Naive thymus-derived CD8-positive, alpha-beta T cell (primary cell): ENCODE measurements at places on chromosomes 4 and X.

DNA sequence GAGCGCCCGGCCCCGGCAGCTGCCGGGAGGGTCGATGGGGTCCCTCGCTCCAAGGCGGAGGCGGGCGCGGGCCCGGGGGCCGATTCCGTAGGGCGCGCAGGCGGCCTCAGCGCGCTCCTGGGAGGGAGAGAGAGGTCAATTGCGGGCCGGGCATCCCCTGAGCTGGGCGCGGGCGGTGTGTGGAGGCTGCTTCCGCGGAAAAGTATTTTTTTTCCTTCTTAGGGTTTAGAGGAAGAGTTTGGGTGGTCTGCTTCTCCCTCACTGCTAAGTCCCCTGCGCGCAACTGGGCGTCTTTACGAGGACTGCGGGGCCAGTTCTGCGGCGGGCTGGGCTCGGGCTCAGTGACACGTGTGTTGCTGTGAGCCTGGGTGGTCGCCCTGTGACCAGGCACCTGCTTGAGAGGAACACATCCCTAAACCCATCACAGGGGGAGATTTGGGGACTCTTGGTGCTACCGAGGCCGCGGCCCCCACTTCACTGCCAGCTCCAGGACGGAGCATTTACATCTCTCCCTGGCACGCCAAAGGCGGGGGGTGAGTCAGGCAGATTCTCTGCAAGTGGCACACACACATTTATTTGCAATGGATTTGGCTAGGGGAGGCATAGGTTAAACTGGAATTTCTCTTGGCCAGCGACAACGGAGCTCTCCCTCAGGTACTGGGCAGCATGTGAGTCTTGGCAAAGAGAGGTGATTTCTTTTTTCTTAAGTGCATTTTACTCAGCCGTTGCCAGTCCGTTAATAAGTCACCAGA is 151.2 kb upstream of the SLC4A4 start:
- peaks cover 28% of the 10 kb centered on the region for H3K4me1 ChIP-seq
- peak overlapping the region; percentile 54 for H3K27ac ChIP-seq
- H3K27me3 ChIP-seq, result peaks cover 63% of the 10 kb centered on the region
- DNase-seq, result peak; percentile 32
- H3K4me3 ChIP-seq, result peak overlapping the region; percentile 77

DNA sequence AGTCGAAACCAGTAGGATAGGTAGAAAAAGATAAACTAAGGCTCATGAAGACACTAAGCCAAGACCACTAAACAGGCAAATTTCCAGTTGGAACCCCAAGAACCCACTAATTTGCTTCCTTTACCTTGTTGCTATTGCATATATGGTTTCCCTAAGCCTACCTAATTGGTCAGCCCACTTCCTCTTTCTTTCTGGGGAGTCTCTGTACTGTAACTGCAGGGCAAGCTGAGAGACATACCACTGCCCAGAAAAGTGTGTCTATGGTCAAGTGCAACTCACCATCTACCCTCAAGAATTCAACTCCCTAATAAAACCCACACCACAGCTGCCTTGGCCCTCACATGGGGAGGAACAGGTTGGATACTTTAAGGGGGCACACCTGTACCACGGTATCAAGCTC is 28.6 kb downstream of the IDS start:
- H3K27ac ChIP-seq, result no peak overlapping the region
- H3K4me3 ChIP-seq, result no peak overlapping the region
- H3K36me3 ChIP-seq, result no peaks in the 10 kb centered on the region
- H3K27me3 ChIP-seq, result no peaks in the 10 kb centered on the region
- no peaks in the 10 kb centered on the region for H3K4me1 ChIP-seq

DNA sequence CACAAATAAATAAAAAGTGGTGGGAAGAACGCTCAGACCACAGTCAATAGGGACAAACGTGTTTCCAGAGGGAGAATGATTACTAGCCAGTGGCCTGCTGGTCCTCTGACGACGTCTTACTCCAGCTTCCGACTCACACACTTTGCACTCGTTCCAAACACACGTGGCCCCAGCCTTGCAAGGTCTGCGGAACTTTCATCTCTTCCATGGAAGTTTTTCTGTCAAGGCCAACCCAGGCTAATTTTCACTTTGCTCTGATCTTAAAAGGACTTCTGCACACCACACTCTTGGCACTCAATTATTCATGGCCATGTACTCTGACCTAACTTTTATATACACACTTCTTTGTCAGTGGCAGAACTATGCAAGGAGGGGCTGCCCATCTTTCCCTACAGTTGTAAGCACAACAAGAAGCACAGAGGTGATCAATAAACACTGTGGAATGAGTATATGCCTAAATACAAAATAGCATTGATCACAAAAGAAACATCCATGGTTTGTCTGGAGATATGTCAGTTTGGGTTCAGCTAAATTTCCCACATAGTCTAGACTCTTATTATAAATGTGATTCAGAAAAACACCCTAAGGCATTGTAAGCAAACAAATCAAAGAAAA is 69.4 kb downstream of the STX18 start:
- peaks cover 41% of the 10 kb centered on the region for H3K36me3 ChIP-seq
- no peak for DNase-seq
- no peaks in the 10 kb centered on the region for H3K27me3 ChIP-seq
- peaks cover 10% of the 10 kb centered on the region for H3K4me1 ChIP-seq

DNA sequence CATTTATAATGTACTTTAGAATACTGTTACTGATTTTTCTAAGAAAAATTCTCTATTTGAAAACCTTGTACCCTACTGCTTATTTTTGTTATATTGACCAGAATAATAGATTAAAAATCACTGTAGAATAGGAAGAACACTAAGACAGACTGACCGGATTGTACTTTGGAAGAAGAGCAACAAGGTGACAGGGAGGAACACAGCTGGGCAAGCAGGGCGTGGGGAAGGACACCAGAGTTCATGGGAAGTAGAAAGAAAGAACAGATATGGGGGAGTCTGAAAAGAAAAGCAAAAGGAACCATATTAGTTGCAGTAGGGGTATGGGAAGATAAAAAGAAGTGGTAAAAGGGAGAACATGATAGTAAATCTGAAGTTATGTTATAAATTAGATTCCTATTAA is 38.6 kb downstream of the TXK start:
- H3K4me1 ChIP-seq, result peaks cover 8% of the 10 kb centered on the region
- H3K36me3 ChIP-seq, result no peaks in the 10 kb centered on the region
- H3K27ac ChIP-seq, result peak overlapping the region; percentile 56
- H3K27me3 ChIP-seq, result no peaks in the 10 kb centered on the region
- no peak for DNase-seq

DNA sequence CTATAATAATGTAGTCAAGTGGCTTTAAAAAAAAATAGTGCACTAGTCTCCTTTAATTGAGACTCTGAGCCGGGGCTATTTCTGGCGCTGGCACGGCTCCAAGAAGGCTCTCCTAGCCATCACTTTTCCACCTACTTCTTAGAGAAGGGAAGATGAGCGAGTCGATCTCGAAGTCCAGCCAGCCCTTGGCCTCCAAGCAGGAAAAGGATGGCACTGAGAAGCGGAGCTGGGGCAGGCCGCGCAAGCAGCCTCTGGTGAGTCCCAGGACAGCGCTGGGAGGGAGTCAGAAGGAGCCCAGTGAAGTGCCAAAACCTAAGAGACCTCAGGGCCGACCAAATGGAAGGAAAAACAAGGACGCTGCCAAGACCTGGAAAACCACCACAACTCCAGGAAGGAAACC is 531.9 kb downstream of the MAGEB5 start:
- H3K4me3 ChIP-seq, result no peak overlapping the region
- no peak for DNase-seq
- H3K27ac ChIP-seq, result no peak overlapping the region
- H3K27me3 ChIP-seq, result no peaks in the 10 kb centered on the region

DNA sequence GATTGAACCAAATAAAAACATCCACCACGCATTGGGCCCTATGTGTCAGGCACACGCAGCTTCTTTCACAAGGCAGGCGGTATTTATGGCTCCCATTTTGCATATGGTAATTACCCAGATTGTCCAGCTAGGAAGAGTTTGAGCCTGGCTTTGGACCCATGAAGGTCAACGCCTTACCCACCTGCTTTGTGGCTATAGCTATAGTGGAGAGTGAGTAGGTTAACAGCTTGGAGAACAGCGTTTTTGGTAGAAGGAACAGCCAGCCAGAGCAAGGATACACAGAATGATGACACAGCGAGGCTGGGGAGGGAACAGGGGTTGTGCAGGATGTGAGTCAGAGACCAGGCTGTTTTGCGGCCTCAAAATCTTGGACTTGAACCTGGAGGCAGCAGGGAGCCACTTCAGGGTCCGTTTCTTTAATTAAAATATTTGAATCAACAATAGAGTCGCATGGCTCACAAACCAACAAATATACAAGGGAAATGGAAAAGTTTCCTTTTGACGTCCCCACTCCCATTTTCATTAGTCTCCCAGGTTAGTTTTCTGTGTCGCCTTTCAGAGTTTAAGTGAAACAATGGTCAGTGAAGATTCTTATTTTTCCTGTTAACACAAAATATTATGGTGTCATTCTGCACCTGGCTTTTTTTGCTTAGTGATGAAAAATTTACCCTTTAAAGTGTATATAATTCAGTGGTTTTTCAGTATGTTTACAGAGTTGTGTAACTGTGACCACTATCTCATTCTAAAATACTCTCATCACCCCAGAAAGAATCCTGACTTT is 118.2 kb upstream of the STX18 start:
- H3K36me3 ChIP-seq, result peaks cover 7% of the 10 kb centered on the region
- no peak for DNase-seq
- no peaks in the 10 kb centered on the region for H3K4me1 ChIP-seq

GRCh38 chr4:168647646-168648375 is 151.0 kb downstream of the PALLD start:
- H3K4me1 ChIP-seq, result peaks cover 2% of the 10 kb centered on the region
- H3K36me3 ChIP-seq, result no peaks in the 10 kb centered on the region
- no peak for DNase-seq

GRCh38 chrX:14964500-14964899 is 91.3 kb downstream of the MOSPD2 start:
- DNase-seq, result no peak
- H3K4me3 ChIP-seq, result no peak overlapping the region
- H3K36me3 ChIP-seq, result no peaks in the 10 kb centered on the region
- H3K27me3 ChIP-seq, result peaks cover 2% of the 10 kb centered on the region
- no peak overlapping the region for H3K27ac ChIP-seq
- H3K4me1 ChIP-seq, result no peaks in the 10 kb centered on the region

DNA sequence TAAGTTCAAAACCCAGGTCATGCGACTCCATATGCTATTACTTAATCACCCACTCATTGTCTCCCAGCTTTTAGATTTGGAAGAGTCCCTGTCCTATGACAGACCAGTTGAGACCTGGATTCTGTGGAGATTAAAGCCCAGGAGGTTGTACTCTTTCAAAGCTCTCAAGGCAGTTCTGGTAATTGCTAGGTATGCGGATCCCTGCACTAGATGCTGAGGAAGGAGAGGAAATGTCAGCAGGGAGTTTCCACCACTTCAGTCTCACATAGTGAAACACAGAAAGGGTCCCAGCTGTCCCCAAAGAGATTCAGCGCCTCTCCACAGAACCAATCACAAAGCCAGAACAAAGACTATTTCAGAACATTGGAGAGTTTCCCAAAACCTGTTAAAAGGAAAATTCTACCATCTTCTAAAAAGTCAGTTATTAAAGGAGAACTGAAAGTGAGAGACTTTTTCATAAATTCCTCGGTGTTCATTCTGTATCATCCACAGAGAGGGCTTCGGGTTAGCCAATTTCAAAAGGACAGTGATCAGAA is 53.4 kb downstream of the IRF2 start:
- no peaks in the 10 kb centered on the region for H3K27me3 ChIP-seq
- peaks cover 56% of the 10 kb centered on the region for H3K4me1 ChIP-seq
- H3K27ac ChIP-seq, result peak overlapping the region; percentile 87

- H3K27ac ChIP-seq, result no peak overlapping the region
- peaks cover 3% of the 10 kb centered on the region for H3K27me3 ChIP-seq
- no peaks in the 10 kb centered on the region for H3K4me1 ChIP-seq
- no peaks in the 10 kb centered on the region for H3K36me3 ChIP-seq
- H3K4me3 ChIP-seq, result no peak overlapping the region
Observed at GRCh38 chrX:106692425-106693065, 34.0 kb upstream of the RNF128 start.

DNA sequence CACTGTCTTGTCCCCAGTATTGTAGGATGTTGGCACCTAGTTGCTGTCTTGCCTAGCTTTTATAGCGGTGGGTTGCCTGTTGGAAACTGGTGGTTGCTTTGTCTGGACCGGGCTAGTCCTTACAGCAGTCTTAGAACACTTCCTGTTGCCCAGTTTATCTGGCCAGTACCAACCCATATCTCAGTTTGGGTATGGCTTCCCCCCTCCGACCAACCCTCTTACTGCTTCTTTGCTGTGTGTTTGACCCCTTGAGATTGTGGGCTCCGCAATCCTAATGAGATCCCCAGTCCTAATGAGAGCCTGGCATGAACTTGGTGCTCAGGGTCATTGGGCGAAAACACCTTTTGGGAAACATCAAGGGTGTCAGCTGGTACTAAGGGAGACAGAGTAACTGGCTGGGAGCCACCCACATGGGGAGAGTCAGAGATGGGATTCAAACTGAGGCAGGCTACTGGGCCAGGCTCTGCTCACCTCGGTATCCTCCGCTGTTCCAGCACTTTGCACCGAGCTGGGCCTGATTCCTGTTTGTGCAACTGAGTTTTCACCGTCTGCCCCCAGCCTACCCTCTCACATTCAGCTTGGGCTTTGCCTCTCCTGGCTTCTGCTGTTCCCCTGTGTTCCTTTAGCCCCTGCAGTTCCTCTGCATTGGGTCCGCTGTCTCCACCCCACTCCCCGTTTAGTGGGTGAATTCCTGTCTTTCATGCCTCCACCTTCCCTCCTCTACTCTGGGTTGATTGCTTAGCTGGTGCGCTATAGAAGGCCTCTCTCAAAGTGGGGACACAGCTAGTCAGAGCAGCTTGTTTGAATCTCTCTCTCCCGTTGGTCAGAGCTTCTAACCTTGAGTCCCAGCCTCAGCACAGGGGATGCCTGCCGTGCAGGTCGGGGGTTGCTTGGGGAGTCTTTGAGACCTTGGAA is 1.6 kb downstream of the TBC1D14 start:
- DNase-seq, result no peak
- no peaks in the 10 kb centered on the region for H3K27me3 ChIP-seq
- H3K4me3 ChIP-seq, result peak overlapping the region; percentile 86
- peak overlapping the region; percentile 92 for H3K27ac ChIP-seq
- H3K36me3 ChIP-seq, result no peaks in the 10 kb centered on the region

DNA sequence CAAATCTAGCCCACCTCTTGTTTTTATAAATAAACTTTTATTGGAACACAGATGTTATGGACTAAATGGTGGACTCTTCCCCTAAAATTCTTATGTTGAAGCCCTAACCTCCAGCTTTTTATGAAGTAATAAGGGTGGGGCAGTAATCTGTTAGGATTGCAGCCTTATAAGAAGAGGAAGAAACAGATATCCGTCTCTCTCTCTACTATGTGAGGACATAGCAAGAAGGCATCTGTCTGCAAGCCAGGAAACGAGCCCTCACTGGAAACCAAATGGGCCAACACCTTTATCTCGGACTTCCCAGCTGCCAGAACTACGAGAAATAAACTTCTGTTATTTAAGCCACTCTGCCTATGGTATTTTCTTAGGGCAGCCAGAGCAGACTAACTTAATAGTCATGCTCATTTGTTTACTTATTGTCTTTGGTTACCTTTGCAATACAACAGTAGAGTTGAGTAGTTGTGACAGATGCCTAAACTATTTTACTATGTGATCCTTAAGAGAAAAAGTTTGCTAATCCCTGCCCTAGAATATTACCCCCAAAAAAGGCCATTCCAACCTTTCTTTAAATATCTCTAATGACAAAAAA is 67.4 kb downstream of the MANBA start:
- H3K4me3 ChIP-seq, result no peak overlapping the region
- no peaks in the 10 kb centered on the region for H3K4me1 ChIP-seq
- H3K36me3 ChIP-seq, result peaks cover 45% of the 10 kb centered on the region
- no peak overlapping the region for H3K27ac ChIP-seq
- H3K27me3 ChIP-seq, result no peaks in the 10 kb centered on the region
- DNase-seq, result no peak

GRCh38 chrX:10722851-10723250 is 102.5 kb upstream of the MID1 start:
- H3K4me1 ChIP-seq, result no peaks in the 10 kb centered on the region
- H3K27me3 ChIP-seq, result no peaks in the 10 kb centered on the region
- no peak overlapping the region for H3K4me3 ChIP-seq
- no peaks in the 10 kb centered on the region for H3K36me3 ChIP-seq
